ENCODE measurements at places on chromosomes 7 and 10. TPM values are rescaled to one million over a fixed set of nuclear protein-coding genes. Genes with fewer than 3 reads are reported as not detected.

The HOXA5 gene
- total RNA-seq: not detected

The TYW1 gene
- 16.7 TPM for total RNA-seq

GRCh38 chr10:21732067-21732772 lies 198.2 kb downstream of the MLLT10 start:
- peak; percentile 49 for DNase-seq

DNA sequence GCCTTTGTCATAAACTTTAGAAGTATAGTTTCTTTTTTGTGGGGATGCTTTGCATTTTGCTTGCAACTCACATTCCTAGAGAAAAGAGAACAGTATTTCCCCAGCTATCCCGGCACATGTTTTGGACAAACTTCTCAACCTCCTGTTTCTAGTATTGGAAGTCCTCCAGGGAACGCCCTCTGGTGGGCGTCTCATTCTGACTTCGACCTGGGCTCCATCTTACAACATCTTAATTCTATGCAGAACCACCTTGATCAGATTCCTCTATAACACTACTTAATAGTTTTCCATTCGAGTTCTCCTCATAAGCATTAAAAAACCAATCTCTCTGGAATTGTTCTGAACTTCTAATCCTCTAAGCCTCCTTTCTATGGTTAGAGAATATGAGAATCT lies 139.5 kb upstream of the FZD8 start:
- no peak for DNase-seq

Measured in activated naive CD8-positive, alpha-beta T cell treated with anti-CD3 and anti-CD28 coated beads for 36 hours (primary cell).